ENCODE measurements at places on chromosomes 13 and 19.

GRCh38 chr19:43624933-43625332, 5.5 kb upstream of the ZNF428 start:
- no peak for DNase-seq

DNA sequence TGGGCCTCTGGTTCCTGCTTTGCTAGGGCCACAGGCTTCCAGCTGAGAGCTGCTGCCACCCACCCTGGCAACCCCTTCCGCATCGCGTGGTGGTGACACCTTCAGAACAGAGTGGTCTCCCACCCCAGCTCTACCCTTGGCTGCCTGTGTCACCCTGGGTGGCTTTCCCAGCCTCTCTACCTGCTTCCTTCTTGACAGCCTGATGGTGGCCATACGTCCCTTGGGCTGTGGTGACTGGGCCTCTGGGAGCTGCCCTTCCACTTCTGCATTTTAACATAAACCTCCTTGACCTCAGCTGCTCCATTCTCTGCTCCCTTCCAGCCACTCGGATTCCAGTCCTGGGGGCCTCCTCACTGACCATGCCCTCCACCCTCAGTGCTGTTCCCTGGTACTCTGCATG, 17.0 kb downstream of the PAK4 start:
- DNase-seq: no peak

- DNase-seq: no peak
Observed at GRCh38 chr13:35838356-35838755, 292.8 kb downstream of the DCLK1 start.

GRCh38 chr13:48403151-48403631, 9.7 kb downstream of the LPAR6 start:
- DNase-seq: no peak

DNA sequence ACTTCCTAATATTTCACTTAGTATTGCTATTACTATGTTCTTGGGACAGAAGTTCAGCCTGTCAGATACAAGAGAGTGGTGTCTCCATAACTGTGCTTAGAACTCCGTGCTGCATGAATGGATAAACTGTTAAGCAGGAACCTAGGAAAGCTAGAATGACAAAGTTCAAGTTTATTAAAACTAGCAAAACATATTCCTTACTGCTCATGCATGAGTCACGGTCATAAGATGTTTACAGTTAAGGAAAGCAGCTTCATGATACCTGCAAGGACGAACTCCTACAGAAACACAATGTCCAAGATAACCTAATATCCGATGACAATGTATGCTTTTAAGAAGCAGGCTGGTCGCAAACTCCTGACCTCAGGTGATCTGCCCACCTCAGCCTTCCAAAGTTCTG, 6.0 kb upstream of the ZNF765 start:
- DNase-seq: no peak

DNA sequence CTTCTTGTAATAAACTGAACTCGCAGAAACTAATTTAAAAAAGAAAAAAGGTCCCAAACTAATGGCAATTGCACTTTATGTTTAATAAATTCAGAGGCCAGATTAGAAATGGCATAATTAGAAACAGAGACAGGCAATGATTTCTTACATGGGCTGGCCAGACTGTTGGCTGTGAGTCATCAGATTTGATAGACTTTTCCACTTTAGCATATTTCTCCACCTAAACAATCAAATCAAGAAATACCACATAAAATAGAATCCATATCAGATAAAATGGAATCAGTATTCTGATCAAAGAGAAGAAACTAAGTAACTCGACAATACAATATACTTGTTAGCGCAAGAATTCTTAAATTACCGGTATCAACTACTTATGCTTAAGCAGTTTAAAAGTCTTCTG, 29.0 kb downstream of the EXOSC8 start:
- no peak for DNase-seq

DNA sequence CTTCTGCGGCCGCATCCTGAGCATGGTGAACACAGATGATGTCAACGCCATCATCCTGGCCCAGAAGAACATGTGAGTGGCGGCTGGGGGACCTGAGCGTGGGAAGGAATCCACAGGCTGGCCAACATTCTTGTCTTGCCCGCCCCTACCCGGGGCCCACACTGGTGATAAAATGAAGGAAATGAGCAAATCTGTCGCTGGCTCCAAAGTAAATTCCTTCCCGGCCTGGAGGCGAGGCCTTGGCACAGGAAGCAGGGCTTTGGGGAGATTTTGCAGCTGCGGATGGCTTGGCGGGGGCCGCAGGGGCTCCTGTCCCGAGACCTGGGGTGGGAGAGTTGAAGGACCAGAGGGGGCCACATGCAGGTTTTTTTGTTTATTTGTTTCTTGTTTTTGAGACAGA, 4.4 kb downstream of the KXD1 start:
- no peak for DNase-seq

- no peak for DNase-seq
Observed at GRCh38 chr13:25906191-25906661, 145.6 kb downstream of the SHISA2 start.

DNA sequence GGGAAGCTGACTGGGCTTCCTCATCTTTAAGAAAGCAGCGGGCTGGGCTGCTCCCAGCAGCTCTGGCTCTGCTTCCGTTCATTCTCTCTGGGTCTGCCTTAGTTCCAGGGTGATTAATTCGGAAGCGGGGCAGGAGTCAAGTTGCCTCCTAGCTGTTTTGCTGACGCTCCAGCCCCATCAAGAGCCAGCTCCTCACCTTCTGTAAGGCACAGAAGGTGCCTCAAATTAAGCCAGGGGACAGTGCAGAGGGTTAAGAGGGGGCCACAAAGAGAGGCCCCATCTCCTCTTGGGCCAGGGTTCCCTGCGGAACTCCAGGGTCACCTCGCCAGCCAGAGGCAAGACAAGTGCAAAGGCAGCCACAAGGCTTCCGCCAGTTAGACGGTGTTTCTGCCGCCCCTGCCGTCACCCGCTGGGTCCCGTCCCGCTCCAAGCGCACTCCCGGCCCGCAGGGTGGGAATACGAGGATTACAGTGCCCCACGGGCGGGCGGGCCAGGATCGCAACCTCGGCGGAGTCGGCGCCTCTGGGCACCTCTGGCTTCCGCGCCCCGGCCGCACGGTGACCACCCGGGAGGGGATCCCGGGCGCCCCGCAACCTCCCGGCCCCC, 508 bp downstream of the SLC15A1 start:
- DNase-seq: no peak

GRCh38 chr13:76813891-76814290, 72.3 kb downstream of the KCTD12 start:
- peak; percentile 45 for DNase-seq

DNA sequence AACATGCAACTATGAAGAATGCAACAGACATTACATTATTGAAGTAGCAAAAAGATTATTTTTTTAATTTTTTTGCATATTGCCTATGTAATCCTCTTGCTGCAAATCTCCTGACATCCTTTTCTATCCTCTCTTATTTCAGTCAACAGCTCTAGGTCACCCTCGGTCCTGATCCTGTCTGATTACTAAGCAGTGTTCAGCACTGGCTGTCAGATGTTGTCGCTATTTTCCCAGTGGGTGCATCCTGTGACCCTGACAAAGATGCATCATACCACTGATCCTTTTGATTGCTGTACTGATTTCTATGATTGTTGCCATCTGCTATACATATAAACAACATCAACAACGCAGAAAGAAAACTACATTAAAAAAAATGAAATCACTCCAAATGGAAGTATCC, 443.7 kb upstream of the PRR20A start:
- no peak for DNase-seq

DNA sequence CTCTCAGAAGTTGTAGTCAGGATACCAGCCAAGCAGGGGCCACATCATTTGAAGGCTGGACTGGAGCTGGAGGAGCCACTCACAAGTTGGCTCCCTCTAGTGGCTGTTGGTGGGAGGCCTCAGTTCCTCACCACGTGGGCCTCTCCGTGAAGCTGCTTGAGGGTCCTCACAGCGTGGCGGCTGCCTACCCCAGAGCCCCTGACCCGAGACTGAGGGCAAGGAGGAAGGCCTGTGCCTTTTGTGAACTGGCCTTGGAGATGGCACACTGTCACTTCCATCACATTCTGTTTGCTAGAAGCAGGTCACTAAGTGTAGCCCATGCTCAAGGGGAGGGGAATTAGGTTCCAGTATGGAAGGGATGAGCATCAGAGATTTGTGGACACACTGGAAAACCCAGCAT, 14.6 kb downstream of the GNA11 start:
- DNase-seq: peak; percentile 62

DNA sequence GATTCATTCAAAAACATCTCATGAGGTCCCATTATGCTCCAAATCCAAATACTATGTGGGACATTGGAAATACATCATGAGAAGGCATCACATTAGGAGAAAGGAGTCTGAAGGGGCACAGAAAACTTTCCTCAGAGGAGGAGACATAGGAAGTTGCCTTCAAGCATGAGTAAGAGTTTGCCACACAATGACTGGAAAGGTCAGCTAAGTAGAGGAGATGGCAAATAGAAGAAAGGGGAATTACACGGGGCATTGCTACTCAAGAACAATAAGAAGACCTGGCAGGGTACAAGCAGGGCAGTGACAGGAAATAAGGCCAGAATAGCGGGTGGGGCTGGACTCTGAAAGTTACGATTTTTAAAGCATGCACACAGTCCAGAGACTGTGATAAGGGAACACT, 231.6 kb downstream of the SPRY2 start:
- DNase-seq: no peak

DNA sequence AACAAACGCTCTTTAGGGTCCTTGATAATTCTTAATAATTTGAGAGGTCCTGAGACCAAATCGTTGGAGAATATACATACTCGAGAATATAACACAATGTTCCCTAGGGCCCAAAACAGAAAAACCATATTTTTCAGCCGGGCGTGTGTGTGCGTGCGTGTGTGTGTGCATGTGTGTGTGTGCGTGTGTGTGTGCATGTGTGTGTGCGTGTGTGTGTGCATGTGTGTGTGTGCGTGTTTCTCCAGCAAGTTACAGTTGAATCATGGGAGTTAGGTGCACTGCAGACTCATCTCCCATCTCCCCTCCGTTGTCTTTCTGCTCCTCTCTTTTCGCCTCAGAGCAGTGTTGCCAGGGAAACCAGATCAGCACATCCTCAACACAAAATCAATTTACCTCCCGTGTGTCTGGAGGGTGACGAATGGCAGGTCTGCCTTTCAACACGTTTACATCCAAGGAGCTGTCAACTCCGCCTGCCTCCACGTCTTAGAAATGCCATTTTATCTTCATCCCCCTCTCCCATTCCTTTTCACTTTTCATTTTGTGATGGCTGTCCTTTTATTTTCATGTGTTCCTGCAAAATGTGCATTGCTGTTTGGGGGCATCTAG, 8.3 kb upstream of the PNMA8B start:
- no peak for DNase-seq

DNA sequence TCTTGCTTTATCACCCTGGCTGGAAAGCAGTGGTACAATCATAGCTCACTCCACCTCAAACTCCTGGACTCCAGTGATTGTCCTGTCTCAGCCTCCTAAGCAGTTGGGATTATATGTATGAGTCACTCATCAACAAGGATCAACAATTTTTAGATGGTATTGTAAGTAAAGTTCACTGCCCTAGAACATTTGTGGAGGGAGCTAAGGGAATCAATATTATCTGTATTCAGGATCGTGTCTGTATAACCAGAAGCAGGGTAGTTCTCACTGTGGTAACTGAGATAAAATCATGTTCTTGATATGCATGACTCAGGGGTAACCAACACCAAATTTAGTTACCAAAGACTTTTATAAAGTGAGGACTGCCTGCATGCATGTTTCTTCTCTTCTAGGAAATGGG, 27.0 kb downstream of the ZMYM5 start:
- DNase-seq: no peak

DNA sequence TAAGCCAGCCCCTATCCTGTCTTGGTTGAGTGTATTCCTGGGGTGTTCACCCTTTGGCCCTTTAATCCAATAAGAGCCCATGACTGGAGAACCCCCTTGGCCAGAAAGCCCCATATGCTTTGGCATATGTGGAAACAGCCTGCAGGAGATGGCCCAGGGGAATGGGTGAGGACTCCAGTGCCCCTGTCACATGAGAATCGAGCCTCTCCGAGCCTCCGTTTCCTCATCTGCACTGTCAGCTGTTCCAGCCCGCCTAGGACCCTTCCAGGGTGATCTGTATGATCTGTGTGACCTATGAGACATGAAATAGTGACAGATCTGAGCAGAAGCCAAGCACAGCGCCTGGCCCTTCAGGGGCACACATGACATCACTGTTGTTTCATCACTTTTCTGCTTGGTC, 300.7 kb downstream of the ZNF536 start:
- no peak for DNase-seq

DNA sequence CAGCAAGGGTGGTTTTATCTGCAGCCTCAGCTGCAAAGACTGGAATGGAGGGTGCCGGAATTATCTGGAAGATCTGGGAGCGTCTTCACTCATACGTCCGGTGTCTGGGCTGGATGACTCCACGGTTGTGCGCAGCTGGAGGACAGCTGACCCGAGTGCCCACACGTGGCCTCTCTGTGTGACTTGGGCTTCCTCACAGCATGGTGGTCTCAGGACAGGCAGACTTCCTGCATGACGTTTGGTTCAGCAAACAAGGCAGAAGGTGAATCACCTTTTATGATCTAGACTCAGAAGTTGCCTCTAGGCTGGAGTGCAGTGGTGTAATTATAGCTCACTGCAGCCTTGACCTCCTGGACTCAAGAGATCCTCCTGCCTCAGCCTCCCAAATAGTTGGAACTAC, 33.2 kb downstream of the CACNG6 start:
- no peak for DNase-seq

DNA sequence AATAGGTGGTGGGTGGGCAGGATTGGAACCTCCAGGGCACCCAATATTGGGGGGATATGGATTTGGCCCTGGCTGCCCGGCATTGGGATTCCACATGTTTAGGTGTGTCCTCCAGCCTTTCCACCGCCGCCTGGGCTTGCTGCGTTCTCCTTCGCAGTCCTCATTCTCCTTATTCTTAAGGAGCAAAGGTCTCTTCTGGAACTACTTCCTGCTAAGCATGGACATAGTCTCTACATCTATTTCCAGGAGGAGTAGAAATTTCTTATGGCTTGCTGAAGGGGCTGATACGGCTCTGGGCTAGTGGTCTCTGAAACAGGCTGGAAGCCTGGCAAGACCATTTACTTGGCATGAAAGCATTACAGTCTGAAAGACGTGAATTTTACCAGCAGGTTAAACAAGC, 9.2 kb upstream of the FCGBP start:
- no peak for DNase-seq

DNA sequence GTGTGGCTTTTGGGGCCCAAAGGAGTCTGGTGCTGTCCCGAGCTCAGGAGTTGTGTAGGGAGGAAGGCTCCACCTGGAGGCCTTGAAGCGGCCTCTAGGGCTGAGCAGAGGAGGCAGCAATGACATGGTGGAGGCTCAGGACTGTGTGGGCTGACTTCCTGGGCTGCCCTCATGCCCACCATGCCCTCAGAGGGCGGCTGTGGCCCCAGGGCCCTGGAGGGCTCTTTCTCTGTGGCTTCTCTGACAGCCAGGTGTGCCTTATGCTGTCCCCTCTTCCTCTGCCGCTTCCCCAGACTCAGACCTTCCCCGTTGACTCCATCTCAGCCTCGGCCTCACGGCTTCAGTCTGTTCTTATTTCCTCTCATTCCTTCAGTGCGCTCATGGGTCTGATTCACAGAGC, 35.5 kb upstream of the ANKRD10 start:
- no peak for DNase-seq

GRCh38 chr13:100636441-100636840, 38.2 kb downstream of the TMTC4 start:
- no peak for DNase-seq

GRCh38 chr13:111255228-111255790, 65.1 kb upstream of the TEX29 start:
- DNase-seq: no peak
